ENCODE measurements at places on chromosomes 13 and 19.

DNA sequence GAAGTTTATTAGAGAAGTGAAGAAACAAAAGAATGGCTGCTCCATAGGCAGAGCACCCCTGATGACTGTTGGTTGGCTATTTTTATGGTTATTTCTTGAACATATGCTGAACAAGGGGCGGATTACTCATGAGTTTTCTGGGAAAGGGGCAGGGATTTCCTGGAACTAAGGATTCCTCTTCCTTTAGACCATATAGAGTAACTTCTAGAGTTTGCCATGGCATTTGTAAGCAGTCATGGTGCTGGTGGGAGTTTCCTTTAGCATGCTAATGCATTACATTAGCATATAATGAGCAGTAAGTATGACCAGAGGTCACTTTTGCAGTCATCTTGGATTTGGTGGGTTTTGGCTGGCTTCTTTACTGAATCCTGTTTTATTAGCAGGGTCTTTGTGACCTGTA, 38.7 kb upstream of the PCDH8 start:
- DNase-seq: no peak

DNA sequence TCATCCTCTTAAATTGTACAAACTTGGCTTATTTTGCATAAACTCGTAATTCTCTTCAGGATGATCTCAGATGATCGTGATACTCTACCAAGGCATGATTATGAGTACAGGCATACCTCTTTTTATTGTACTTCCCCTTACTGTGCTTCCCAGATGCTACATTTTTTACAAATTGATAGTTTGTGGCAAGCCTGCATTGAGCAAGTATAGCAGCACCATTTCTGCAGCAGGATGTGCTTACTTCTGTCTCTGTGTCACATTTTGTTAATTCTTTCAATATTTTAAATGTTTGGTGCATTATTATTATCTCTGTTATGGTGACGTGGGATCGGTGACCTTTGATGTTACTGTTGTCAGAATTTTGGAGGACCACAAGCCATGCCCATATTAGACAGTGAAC, 752.3 kb downstream of the PCDH9 start:
- no peak for DNase-seq

- no peak for DNase-seq
Observed at GRCh38 chr19:44587963-44588770, 25.2 kb upstream of the IGSF23 start.

DNA sequence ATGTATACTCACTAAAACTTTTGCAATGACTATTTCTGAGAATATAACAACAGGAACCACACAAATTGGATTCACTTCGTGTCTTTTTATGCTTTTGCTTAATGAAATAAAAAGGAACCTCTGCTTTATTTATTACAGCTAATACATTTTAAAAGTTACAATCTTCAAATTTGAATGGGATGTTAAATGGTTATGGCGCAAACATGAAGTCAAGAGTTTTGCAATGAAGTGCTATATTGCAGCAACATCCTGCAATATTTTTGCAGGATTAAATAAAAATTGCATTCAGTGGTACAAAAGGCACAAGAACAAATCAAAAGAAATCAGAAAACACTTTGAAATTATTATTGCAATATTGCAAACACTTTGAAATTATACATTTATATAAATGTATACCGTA, 1519.0 kb upstream of the MIR17HG start:
- DNase-seq: no peak

GRCh38 chr13:98541191-98541590, 35.7 kb downstream of the STK24 start:
- DNase-seq: no peak

DNA sequence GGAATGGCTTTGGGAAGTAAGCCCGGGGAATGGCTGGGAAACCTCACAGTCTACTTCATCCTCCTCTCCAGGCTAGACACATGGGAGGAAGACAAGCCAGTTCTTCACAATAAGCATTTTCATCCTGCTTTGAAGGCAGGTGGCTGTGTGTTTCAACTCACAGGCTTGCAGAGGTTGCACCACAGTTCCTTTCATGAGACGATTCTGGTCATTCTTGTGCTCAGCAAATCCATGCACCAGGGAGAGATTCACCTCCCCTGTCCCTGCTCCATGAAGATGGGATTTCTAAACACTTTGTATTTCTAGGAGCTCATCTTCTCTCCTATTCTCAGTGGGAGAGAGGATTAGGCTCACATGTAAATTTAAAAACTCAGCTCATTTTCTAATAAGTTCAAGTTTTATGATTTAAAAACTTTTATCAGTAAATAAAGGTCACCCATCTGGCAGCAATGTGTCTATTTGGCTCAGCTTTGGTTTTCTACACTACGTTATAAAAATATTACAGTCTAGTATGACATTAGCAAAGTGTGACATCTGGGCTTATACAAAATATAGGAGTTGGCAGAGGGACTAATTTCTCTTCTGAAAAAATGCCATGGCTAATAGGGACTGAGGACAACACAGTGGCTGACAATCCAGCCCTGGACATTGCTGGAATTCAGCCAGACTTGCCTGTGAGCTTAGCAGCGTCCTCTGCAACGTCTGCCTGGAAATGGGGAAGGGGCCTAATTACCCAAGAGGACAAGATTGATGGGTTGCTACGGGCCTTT, 283.2 kb upstream of the SLC10A2 start:
- no peak for DNase-seq

- DNase-seq: no peak
Observed at GRCh38 chr19:2969104-2969504, 8.3 kb upstream of the TLE6 start.

DNA sequence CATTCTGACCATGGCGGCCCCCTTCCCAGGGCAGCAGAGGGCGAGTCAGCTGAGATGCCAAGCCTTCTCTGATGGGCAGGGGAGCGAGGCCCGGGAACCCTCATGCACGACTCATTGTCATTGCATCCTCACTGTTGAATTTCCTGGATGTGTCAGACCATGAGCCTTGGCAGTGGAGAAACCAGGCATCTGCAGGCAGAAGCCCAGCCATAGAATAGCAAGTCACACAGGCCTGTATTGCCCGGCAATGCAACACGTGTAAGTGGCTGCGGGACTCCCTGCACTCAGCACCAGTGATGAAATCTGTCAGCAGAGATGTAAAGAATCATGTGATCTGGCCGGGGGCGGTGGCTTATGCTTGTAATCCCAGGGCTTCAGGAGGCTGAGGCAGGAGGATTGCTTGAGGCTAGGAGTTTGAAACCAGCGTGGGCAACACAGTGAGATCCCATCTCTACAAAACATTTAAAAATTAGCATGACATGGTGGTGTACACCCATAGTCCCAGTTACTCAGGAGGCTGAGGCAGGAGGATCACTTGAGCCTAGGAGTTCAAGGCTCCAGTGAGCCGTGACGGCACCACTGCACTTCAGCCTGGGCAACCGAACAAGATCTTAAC, 199.7 kb downstream of the KATNAL1 start:
- no peak for DNase-seq

- no peak for DNase-seq
Observed at GRCh38 chr19:51699170-51699569, 6.0 kb downstream of the SPACA6 start.

GRCh38 chr13:107275945-107276614, 708.1 kb upstream of the ARGLU1 start:
- no peak for DNase-seq

- no peak for DNase-seq
Observed at GRCh38 chr13:33150662-33151061, 134.4 kb downstream of the KL start.

DNA sequence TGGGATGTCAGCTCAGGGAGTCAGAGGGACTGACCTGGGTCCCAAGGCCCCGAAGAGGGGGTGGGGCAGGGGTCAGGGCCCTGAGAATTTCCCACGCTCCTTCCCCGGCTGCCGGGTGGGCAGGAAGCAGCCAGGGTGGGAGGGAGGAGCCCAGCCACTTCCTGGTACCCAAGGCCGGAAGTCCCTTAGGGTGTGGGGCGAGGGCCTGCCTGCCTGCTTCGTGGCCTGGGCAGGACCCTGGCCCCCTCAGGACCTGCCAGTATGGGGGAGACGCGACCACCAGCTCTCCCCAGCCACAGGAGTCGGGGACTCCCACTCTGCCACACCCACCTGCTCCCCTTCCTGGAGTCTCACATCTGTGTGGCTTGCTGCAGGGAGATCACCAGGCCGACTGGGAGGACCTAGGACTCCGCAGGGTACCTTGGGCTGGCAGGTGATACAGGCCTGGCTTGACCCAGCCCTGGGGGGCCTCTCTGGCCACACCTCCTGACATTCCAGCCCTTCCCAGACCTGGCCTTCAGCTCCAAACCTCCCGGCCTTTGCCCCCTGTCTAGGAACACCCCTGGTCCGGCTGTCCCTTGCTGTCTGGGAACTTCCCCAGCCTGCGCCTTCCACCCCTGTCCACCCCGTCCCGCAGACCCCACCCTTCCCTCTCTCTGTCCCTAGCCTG, 9.8 kb upstream of the CIRBP start:
- peak; percentile 16 for DNase-seq

DNA sequence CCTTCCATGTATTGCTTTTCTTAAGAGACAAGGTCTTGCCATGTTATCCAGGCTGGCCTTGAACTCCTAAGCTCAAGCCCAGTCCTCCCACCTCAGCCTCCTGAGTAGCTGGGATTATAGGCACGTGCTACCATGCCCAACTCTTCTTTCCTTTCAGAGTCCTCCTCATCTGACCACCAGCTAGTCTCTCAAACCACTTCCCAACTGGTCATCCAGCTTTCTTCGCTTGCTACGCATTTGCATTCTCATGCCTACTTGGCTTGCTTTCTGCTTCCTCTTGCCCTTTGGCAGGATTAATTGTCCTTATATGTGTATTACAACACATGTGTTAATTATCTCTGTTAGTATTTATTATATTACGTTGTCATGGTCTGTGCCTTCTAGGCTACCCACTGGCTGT, 6.3 kb downstream of the GPR18 start:
- DNase-seq: no peak

DNA sequence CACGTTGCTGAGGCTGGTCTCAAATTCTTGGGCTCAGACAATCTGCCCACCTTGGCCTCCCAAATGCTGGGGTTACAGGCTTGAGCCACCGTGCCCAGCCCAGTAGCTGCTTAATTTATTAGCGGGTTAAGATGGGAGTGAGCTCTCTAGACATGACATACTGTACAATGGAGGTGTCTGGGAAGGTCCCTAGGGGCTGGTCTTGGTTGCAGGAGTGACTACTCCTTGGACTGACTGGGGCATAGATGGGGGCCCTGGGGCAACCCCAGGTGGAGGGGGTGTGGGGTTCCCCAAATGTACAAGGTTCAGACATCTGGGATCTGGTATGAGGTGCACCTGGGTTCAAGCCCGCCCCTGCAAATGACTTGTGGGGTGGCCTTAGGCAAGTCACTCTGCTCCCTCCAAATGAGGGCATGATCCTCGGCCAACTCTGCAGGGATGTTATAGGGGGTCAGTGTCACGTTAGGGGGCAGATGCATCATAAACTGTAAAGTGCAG, 12.8 kb downstream of the CIB3 start:
- no peak for DNase-seq

DNA sequence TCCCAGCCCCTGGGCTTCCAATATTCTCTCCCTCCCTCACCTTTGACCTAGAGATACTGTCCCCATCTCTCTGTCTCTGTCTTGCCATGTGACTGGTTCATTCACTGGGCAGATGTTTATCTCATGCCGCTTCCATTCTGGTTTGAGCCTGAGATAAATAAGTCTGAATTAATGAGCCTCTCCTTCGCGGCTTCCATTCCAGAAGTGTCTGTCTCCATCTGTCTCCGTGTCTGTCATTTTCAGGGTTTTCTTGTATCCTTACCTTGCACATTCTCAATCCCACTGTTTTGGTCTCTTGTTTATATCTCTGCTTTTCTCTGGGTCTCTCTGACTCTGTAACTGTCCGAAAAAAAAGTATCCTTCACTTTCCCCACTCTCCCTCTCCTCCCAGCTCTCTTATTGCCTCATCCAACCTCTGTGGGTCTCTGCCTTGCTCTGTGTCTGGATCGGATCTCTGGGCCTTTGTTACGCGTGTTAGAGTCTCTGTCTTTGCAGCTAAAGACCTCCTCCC, 4.3 kb downstream of the SPHK2 start:
- peak; percentile 50 for DNase-seq

DNA sequence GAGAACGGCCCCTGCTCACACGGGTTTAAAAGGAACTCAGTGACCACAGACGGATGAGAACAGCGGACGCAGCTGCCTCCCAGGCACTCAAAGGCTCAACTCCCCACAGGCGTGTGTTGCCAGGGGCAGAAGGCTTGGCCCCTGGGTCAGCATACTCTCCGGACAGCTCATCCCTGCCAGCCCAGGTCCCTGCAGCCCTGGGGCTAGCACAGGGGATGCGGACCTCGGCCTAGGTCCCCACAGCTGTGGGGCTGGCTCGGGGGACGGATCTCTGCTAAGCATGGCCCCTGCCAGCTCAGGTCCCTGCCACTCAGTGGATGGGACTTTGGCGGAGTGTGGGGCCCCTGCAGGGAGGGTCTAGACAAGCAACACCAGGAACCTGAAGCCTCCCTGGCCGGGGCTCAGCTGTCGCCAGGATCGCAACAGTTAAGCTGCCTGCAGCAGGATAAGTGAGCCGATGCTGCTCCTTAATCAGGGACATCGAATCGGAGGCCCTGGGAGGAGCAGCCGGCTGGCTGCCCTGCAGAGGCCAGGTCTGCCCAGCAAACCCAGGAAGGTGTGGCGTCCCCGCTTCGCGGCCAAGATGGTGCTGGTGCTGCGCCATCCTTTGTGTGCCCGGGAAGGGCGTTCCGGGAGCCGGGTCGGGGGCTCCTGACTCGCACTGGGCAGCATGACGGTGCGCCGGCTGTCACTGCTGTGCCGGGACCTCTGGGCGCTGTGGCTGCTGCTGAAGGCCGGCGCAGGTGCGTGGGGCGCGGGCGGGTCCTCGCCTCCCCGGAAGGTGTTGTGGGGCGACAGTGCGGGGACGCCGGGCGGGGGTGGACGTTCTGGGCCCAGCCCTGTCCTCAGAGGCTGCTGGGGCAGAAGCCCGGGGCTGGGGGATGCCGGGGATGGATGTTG, 32.5 kb downstream of the MCF2L start:
- DNase-seq: peak; percentile 74

DNA sequence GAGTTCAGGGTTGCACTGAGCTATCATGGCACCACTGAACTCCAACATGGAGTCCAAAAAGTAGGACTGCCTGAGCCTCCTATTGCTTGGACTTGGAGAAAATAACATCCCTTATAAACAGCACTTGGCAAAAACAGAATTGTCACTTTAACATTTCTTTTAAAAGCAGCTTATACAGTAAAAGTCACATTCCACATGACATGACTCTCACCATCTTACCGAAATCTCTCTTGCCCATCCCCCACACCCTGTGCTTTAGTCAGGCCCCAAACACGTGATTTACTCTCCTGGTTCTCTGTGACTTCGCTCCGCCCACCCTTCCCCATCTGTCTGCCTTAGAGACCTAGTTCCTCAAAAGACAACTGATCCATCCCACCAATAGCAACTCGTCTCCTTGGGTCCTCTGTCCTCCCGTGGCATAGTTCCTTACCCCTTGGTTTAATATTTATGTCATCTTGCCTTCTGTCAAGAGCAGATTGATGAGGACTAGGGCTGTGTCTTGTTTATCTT, 4.6 kb downstream of the SAFB start:
- DNase-seq: no peak

GRCh38 chr19:31543456-31543855, 194.2 kb upstream of the TSHZ3 start:
- DNase-seq: no peak

DNA sequence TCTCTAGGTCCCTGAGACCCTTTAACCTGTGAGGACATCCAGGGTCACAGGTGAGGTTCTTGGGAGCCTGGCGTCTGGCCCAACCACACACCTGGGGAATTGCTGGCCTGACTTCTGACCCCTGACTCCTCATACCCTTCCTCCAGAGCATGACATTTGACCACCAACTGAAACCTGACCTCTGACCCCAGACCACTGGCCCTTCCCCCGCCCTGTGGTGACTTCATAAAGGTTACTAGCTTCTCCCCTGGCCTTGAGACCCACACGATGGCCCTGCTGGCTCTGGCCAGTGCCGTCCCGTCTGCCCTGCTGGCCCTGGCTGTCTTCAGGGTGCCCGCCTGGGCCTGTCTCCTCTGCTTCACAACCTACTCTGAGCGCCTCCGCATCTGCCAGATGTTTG, at the start of gene SPACA6:
Gene SPACA6 (plus strand): TSS at position 71 of the 400 bp plus-strand sequence. CDS start 197 bp downstream, at position 268.
- no peak for DNase-seq

Data from amygdala (tissue), 56 donors.